ENCODE measurements at places on chromosomes 5 and 9.

DNA sequence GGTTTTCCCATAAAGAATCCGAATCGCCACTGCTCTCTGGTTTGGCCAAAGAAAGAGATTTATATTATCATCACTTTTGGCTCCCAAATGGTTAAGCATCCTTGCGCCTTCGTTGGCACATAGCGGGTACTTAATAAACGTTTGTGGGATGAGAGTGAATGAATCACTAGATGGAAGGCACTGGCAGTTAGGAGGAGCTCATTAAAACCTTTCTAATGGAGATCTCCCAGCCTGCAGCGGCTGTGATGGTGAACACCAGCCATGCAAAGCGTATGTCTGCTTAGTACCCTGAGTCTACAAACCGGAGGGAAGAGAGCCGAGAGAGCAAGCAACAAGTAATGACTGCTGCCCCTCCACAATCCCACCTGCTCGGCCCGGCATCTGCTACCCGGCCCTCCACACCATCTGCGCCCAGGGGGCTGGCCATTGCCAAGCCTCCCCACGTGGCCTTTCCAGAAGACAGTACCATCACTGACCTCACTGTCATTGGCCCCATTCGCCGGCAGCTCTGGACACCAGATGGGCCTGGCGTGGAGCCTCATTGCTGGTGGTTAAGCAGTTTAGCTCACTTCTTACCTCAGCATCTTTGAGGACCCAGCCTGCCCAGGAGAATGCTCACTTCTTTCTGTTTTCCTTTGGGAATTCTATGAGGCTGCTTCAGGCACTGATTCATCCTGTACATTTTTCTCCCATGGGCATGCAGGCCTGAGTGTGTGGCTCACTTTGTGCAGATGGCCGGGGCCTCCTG is 39.3 kb upstream of the ANKRD33B start:
- no peak for DNase-seq

DNA sequence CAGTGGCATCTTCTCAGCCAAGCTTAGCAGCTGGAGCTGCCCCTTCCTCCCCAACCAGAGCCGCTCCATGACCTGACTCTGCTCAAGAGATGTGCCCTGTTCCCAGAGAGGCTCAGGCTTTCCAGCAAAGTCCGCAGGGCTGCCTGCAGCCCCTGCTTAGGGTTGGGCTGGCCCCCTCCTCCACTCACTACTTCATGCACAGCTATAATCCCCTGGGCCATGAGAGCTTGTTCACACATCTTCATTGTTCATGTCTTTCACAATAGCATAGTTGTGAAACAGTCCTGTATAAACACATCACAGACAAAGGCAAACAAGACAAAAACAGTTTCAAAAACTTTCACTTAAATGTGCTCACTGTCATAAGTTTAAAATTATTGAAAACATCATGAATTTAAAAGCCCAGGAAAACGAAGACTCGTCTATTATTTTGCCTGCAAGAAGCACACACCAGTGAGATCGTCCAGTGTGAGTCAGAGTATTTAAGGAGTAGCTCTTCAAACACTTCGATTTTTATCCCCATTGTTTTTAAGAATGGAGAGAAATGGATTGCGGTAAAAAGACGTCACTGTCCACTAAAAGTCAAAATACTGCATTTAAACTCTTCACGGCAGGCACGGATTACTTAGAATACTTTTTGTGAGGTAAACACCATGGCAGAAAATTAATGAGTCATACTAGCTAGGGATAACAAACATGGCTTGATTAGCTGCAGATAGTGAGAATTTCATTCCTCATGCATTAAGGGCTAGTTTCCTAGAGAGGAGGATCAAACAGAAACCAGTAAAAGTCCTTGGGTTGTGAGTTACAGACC is 40.7 kb upstream of the S1PR3 start:
- no peak for DNase-seq

DNA sequence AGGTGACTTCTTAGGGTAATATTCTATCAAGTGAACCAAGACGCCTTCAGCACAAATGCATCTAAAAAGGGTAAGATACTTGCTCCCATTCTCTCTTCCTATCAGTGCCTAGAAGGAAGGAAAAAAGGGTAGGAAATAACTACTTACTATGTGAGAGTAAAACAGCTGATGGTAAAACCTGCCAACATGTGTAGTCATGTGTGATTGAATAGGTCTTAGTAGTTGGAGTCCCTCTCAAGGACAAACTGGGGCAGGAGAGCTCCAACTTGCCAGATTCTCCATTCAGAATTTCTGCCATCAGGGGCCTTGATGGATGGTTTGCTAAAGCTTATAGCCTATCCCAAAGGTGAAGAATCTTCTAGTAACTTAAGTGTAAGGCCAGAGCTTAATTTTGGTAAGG is 5.2 kb downstream of the TSC1 start:
- no peak for DNase-seq

DNA sequence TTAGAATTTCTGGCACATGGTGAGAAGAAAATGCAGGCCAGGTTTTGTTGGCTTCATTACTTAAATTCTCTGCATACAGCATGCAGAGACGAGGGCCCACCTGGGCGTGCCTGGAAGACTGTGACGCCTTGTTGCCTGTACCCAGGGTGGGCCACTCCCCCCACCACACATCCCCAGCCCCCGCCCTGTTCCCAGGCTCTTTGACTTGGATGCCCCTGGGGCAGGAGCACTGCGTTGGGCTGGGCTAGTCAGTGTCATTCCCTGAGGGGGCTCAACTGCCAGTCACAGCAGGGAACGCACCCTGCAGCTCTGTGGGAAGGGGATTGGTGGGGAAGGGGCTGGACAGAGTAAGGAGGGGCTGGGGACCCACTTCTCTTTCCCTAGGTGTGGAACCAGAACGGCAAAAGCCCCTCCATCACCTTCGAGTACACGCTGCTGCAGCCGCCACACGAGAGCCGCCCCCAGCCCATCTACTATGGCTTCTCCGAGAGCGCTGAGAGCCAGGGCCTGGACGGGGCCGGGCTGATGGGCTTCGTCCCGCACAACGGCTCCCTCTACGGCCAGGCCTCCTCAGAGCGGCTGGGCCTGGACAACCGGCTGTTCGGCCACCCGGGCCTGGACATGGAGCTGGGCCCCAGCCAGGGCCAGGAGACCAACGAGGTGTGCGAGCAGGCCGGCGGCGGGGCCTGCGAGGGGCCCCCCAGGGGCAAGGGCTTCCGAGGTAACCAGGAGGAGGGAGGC is 19.6 kb downstream of the ADAMTSL2 start:
- no peak for DNase-seq

GRCh38 chr9:27165670-27166069 is 56.6 kb downstream of the TEK start:
- no peak for DNase-seq
